ENCODE measurements at places on chromosomes 12 and 14.

DNA sequence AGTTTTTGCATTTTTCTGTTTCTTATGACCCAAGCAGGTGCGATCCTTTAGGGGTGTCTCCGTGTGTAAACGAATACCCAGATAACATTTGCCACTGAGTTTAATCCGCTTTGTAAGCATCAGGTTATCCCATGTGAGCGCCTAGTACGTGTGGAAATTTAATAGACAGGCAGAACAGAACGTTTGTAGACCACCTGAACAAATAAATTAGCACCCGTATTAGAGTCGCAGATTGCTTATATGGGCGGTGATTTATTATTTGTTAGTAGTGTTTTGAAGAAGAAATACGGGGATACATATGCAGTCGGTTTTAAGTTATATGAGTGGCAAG, 325 bp downstream of the C12orf60 start:
- DNase-seq = no peak

DNA sequence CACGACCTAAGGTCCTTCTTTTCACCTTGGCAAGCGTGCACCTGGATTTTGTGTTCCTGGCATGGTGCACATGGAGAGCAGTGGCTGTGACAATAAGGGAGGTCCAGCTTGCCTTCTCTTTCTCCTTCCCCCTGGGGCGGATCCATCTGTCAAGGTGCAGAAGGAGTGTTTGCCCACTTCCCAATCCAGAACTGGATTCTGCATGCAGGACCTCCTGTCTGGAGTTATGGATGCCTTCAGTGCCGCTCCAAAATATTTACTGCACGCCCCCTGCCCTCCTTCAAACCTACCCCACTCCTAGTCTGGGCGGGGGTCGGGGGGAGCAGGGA, 192.7 kb downstream of the DPF3 start:
- DNase-seq = no peak

GRCh38 chr14:20486684-20487395, 17.6 kb downstream of the PNP start:
- DNase-seq = no peak

DNA sequence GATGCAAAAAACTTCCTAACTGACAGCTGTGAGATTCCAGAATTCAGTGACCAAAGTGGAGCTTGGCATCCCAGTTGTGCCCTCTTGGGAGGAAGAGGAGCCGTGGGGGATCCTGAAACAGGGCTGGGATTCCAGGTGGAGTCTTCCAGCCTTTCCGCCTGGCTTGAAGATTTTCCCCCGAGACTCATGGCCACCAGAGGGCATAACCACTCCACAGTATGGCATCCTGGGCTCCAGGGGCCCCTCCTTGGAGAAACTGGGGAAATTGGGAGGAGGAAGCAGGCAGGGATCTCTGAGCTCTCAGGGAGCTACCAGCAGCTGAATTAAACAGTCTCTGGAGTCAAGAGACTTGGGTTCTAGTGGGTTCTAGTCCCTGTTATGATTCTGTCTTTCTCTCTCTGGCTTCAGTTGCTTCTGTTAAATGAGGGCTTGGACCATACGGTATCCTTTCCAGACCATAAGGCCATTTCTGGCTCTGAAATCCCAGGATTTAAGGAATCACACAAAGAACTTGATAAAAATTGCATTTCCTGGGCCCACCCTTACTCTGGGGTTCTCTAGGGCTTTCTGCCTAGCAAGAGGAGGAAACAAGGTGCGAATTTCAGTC, 2.6 kb upstream of the TAMALIN start:
- no peak for DNase-seq

DNA sequence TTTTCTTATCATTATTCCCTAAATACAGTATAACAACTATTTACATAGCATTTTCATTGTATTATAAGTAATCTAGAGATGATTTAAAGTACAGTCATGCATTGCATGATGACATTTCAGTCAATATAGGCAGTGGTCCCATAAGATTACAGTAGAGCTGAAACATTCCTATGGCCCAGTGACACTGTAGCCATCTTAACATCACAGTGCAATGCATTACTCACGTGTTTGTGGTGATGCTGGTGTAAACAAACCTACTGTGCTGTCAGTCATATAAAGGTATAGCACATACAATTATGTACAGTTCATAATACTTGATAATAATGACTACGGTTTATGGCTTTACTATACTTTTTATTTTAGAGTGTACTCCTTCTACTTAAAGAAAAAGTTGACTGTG, 13.3 kb downstream of the LLPH start:
- DNase-seq = no peak

DNA sequence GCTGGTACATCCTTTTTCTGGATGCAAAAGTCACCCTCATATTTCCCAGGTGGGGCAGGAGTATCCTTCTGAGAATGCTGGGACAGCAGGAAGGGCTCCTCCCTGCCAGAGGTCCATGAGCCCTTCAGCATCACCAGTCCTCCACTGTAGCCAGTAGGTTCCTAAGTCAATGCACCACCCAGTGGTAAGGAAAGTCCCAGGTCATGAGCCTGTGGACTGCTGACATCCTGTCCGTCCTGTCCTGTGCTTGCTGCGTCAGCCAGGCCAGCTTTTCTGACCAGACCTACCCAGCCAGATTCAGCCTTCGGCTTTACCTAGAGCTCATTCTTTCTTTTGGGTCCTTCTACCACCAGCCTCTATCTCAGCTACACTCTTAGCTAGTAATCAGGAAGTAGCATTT, 23.0 kb upstream of the ACTN1 start:
- DNase-seq = no peak

Data from stimulated activated CD8-positive, alpha-beta memory T cell treated with anti-CD3 and anti-CD28 coated beads, Interleukin-2, amount 100 ng/mL, for 1 hour (primary cell).